Activated CD8-positive, alpha-beta T cell treated with anti-CD3 and anti-CD28 coated beads, Interleukin-2, amount 10 ng/mL, durations not matched to agents 7 days and 5 days (primary cell): ENCODE measurements at places on chromosomes 3 and 15. TPM values are rescaled to one million over a fixed set of nuclear protein-coding genes. Genes with fewer than 3 reads are reported as not detected.

GRCh38 chr15:77870195-77871065 is 207.1 kb downstream of the TBC1D2B start:
- DNase-seq = peak; percentile 62
- H3K4me3 ChIP-seq = no peak overlapping the region
- no peak overlapping the region for H3K27ac ChIP-seq
- H3K27me3 ChIP-seq = peaks cover 2% of the 10 kb centered on the region

DNA sequence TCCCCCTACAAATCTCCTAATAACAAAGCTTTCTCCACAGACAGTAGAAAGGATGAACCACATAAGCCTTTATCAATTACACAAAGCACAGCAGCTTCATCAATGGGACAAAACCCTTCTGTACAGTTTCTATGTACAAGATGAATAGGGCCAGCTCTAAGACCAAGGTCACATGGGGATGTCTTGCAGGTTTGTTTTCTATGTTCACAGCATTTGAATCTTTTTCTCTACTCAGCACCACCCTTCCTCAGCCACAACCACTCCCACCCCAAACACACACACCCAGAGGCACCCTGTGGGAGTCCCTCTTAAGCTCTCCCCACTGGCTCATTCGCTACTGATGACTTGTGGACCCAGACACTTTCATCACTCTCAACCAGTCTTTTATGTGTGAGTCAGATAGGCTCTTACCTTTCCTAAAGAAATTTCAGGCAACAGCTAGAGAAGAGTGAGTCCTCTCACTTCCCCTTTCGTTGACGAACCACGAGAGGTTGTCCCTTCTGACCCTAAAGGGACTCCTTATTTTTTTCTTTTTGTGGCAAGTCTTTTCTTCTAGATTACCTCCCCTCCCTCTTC is 57.9 kb downstream of the ARHGAP31 start:
- no peak overlapping the region for H3K4me3 ChIP-seq
- H3K4me1 ChIP-seq = peaks cover 24% of the 10 kb centered on the region
- peak overlapping the region; percentile 13 for H3K27ac ChIP-seq
- DNase-seq = peak; percentile 42

- DNase-seq = no peak
- H3K27me3 ChIP-seq = no peaks in the 10 kb centered on the region
- H3K36me3 ChIP-seq = no peaks in the 10 kb centered on the region
- no peaks in the 10 kb centered on the region for H3K4me1 ChIP-seq
- no peak overlapping the region for H3K27ac ChIP-seq
Measured at GRCh38 chr3:164453714-164454113, 624.6 kb downstream of the SI start.

- no peak overlapping the region for H3K4me3 ChIP-seq
- H3K4me1 ChIP-seq = no peaks in the 10 kb centered on the region
- no peak overlapping the region for H3K27ac ChIP-seq
- no peaks in the 10 kb centered on the region for H3K27me3 ChIP-seq
- no peak for DNase-seq
Measured at GRCh38 chr3:135014566-135014965, 219.5 kb downstream of the EPHB1 start.

NRG4 gene
- not detected for total RNA-seq

DNA sequence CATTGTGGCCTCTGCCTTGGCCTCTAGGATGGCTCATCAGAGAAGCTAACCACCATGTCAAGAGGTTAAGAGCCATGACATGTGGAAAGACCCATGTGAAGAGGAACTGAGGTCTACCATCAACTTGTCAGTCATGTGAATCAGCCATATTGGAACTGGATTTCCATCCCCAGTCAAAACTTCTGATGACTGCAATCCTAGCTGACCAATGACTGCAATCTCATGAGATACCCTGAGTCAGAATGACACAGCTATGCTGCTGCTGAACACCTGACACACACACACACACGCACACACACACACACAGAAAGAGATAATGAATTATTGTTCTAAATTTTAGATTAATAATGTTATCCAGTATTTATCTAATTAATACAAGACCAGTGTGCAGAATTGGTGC is 337.5 kb upstream of the LMCD1 start:
- H3K27ac ChIP-seq = no peak overlapping the region
- no peaks in the 10 kb centered on the region for H3K27me3 ChIP-seq
- no peak overlapping the region for H3K4me3 ChIP-seq
- H3K4me1 ChIP-seq = no peaks in the 10 kb centered on the region

DNA sequence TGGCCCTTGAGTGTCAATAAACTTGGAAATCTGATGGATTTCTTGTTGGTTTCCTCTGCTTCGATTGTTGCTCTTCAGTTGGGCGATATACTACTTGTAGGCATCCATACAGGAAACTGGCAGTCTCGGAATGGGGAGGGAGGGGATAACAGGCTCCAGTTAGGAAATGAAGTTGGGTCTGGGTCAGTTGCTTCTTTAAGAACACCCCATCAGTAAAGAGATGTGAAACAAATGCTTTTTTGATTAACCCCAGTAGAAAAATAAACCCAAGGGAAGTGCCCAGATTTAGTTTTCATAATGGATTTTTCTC is 681 bp downstream of the CHMP2B start:
- H3K36me3 ChIP-seq = peaks cover 4% of the 10 kb centered on the region
- peaks cover 16% of the 10 kb centered on the region for H3K27me3 ChIP-seq
- peaks cover 24% of the 10 kb centered on the region for H3K4me1 ChIP-seq

GRCh38 chr3:16654976-16655375 is 49.8 kb upstream of the DAZL start:
- H3K36me3 ChIP-seq = no peaks in the 10 kb centered on the region
- peaks cover 4% of the 10 kb centered on the region for H3K27me3 ChIP-seq
- no peak overlapping the region for H3K27ac ChIP-seq
- H3K4me3 ChIP-seq = no peak overlapping the region
- no peaks in the 10 kb centered on the region for H3K4me1 ChIP-seq

- H3K36me3 ChIP-seq = no peaks in the 10 kb centered on the region
- H3K27me3 ChIP-seq = no peaks in the 10 kb centered on the region
- DNase-seq = no peak
- no peak overlapping the region for H3K27ac ChIP-seq
- H3K4me3 ChIP-seq = no peak overlapping the region
Measured at GRCh38 chr15:37693926-37694325, 240.5 kb upstream of the TMCO5A start.

GRCh38 chr15:70856884-70857561 is 3.1 kb upstream of the LARP6 start:
- H3K27me3 ChIP-seq = peaks cover 38% of the 10 kb centered on the region
- no peak overlapping the region for H3K27ac ChIP-seq
- H3K4me3 ChIP-seq = no peak overlapping the region
- H3K36me3 ChIP-seq = no peaks in the 10 kb centered on the region
- peaks cover 9% of the 10 kb centered on the region for H3K4me1 ChIP-seq
- no peak for DNase-seq

STAB1 gene
- total RNA-seq = not detected

SNURF gene
- total RNA-seq = 6.2 TPM

DNA sequence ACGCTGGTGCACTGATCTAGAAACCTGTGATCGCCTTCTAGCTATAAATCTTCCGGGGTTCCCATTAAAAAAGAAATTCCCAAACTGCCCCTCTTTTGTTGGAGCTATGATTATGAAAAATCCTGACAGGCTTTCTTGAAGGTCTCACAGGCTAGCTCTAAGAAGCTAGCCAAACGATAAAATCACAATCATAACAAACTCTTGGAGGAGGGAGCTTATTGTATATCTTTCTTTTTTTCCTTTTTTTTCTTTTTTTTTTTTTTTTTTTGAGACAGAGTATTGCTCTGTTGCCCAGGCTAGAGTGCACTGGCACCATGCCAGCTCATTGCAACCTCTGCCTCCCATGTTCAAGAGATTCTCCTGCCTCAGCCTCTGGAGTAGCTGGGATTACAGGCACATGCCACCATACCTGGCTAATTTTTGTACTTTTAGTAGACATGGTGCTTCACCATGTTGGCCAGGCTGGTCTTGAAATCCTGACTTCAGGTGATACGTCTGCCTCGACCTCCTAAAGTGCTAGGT is 72.0 kb downstream of the MYO1E start:
- H3K4me1 ChIP-seq = peaks cover 74% of the 10 kb centered on the region
- peak overlapping the region; percentile 88 for H3K27ac ChIP-seq
- H3K36me3 ChIP-seq = peaks cover 30% of the 10 kb centered on the region
- peak overlapping the region; percentile 59 for H3K4me3 ChIP-seq
- DNase-seq = no peak
- H3K27me3 ChIP-seq = no peaks in the 10 kb centered on the region

DNA sequence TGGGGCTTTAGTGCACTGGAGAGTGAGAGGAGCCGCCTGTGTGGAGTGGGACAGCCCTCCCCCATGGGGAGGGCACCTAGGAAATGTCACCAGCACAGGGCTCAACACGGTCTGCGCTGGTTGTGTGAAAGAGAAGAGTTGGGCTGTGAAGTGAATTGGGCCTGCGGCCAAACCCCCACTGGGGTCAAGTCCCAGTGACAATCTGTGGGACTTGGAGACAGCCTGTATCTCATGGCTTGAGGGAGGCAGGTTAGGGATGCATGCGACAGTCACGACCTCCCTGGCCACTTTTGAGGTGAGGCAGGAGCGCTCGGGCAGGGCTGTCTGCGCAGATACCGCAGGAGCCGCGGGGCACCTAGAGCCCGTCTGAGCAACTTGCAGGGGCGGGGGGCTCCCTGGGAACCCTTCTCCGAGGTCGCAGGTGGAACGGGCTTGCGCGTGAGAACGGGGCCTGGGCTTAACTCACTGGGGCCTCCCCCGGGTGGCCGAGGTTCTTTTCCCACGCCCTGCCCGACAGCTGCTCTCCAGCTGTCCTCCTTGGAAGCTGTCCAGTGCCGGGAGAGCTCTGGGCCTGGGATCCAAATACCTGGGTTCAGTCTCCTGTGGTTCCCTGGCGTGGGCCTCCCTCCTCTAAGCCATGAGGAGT is 77.4 kb downstream of the SNRK start:
- H3K27ac ChIP-seq = no peak overlapping the region
- H3K36me3 ChIP-seq = peaks cover 3% of the 10 kb centered on the region
- H3K27me3 ChIP-seq = no peaks in the 10 kb centered on the region

CEP19 gene
- total RNA-seq = 4.6 TPM

GRCh38 chr3:118988198-118989130 is 46.2 kb downstream of the IGSF11 start:
- H3K4me1 ChIP-seq = peaks cover 23% of the 10 kb centered on the region
- no peaks in the 10 kb centered on the region for H3K36me3 ChIP-seq
- no peak overlapping the region for H3K4me3 ChIP-seq
- H3K27me3 ChIP-seq = no peaks in the 10 kb centered on the region
- no peak for DNase-seq
